Stimulated activated CD8-positive, alpha-beta memory T cell treated with anti-CD3 and anti-CD28 coated beads, Interleukin-7, amount 100 ng/mL, for 24 hours (primary cell): ENCODE measurements at places on chromosomes 6 and 20.

- DNase-seq, result no peak
These were observed 266.5 kb downstream of the C6orf118 start for GRCh38 chr6:165042912-165043311.

GRCh38 chr6:21003780-21004541 is 469.7 kb downstream of the CDKAL1 start:
- DNase-seq, result no peak

DNA sequence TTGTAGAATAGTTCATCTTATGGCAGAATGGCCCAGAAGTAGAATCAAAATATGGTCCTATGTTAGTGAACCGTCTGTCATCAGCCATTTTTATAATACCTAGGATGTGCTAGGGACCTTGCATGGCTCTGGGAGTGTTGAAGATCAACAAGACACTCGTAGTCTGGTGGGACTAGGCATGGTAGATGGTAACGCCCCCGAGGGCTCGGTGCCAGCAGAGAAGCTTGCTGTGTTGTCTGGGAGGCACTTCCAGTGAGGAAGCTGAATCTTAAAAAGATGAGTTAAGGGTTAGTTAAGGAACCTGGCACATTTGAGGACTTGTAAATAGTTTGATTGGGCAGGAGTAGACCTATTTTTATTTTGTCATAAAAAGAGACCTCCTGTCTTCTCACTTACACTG is 82.4 kb downstream of the MAP3K4 start:
- no peak for DNase-seq

GRCh38 chr20:63160641-63161175 is 55.2 kb downstream of the YTHDF1 start:
- DNase-seq, result no peak

DNA sequence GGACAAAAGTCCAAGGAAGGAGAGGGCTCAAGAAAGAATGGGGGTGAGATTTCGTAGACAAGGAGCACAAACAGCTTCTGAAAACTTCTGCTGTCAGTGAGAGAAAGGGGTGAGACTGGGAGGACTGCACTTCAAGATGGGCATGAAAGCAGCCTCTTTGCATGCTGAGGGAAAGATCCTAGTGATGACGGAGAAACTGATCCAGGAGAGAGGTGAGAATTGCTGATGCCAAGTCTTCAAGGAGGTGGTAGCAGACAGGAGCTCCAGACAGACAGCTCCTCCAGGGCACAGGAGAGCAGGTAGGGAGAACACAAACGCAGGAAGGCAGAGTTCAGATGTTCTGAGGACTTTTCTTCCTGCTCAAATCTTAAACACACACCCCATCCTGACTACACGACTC is 303.9 kb downstream of the GMDS start:
- DNase-seq, result no peak

GRCh38 chr6:116406678-116407345 is 36.1 kb downstream of the DSE start:
- no peak for DNase-seq

DNA sequence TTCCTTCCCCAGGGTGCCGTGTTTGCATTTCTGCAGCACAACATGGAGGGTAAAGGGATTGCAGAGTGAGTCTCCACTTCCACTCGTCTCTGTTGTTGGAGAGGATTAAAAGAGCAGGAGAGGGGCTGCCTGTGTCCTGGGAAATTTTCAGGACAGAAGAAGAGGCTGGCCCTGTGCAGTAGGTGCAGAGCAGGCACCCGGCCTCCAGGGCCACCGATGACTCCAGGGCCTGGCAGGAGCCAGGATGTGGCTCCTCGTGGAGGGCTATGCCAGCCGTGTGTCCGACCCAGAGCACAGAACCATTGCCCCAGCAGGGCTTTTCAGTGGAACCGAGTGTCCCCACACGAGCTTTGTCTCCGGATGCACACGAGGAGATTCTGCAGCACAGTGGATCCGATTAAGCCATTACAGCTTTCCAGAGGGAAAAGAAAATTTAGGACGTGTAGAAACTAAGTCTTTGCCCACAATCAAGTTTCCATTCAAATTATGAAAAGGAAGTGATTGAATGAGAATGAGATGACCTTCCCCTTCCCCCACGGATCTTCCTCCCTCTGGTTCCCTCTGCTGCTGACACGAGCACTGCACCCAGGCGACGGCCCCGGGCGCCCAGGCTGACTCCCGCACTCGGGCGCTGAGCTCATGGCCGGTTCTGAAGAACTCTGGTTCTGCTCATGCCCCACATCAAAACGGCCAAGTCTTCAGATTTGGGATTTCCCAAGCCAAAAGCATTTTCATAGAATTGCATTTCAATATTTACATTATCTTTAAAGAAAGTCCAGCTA is 43.1 kb upstream of the UNC93A start:
- DNase-seq, result no peak

DNA sequence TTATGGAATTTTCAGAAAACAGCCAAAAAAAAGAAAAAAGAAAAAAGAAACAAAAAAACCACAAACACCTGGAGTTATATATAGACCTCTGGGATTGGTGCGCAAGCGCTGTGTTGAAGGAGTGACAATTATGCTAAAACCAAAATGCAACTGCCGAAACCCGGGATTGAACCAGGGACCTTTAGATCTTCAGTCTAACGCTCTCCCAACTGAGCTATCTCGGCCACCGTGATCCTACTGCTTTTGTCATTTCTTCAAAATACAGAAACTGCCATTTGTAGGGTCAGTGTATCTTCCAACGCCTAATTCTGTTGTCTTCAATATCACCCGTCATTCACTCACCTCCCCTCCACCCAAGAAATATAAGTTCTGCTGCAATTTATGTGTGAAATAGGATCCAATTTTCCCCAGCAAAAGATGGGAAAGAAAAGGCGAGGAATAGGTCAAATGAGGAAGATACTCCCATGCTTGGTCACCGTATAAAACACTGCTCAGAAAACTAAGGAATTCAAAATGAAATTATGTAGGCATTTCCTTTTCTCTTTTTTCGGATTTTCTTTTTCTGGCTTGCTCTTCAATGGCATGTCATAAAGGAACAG is 116.0 kb downstream of the TRIM27 start:
- DNase-seq, result peak; percentile 17
